Keratinocyte (primary cell): ENCODE measurements at places on chromosomes 3 and 15.

- no peak for DNase-seq
Measured at GRCh38 chr3:70256566-70256965, 55.9 kb downstream of the MDFIC2 start.

GRCh38 chr15:65130941-65131340 is 2.7 kb downstream of the PDCD7 start:
- no peak for DNase-seq

DNA sequence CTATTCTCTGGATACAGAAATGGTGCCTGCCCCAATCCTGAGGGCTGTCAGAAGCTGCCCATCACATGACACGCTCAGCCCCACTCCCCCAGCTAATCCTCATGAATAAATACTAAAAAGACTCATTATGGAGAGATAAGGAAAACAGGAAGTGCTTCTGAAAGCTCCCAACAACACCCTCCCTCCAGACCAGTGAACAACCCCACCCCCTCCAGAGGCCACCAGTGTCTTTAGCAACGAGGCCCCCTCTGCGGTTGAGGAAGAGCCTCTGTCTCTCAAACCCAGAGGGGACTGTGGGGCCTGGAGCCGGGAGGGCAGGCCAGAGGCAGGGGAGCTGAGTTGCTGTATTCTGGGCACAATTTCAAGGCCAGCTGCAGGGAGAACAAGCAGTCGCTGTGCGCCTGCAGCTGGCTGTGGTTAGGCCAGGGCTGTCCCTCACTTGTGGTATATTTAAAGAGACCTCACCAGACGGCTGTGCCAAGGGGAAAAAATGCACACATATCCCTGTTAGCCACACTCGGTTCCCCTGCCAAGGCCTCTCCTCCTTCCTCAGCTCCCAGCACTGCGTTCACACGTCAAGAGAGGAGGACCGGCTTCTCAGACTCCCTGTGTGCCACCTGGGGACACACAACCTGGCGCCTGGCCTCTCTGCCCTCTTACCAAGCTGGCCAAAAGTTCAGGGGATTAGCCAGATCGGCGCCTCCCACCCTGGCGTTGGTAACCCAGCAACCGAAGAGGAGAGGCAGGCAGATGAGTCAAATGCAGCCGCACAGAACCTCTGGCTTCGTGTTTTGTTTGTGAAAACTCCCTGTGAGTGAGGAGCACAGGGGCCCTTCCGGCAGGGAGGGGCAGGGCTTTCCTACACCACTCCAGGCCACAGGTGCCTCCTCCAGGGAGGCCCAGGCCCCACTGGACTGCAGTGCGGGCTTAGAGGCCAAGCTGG is 101.2 kb upstream of the ETV5 start:
- no peak for DNase-seq

DNA sequence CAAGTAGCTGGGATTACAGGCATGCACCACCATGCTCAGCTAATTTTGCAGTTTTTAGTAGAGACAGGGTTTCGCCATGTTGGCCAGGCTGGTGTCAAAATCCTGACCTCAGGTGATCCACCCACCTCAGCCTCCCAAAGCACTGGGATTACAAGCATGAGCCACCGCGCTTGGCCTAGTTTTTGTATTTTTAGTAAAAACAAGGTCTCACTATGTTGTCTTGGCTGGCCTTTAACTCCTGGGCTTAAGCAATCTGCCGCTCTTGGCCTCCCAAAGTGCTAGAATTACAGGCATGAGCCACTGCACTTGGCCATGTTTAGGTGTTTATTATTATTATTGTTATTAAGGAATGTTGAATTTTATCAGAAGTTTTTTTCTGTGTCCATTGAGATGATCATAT is 14.7 kb downstream of the IL16 start:
- DNase-seq, result no peak

DNA sequence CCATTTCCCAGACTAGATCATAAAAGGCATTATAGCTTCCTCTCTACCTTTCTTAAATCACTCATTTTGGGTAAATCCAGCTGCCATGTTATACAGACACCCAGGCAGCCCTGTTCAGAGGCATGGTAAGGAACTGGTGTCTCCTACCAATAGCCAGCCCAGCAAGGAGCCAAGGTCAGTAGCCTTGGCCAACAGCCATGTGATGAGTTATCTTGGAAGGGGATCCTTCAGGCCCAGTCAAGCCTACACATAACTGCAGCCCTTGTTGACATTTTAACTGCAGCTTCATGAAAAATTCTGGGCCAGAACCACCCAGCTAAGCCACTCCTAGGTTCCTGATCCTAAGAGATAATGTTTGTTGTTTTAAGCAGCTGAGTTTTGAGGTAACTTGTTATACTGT is 29.0 kb upstream of the ZMAT3 start:
- DNase-seq, result no peak

DNA sequence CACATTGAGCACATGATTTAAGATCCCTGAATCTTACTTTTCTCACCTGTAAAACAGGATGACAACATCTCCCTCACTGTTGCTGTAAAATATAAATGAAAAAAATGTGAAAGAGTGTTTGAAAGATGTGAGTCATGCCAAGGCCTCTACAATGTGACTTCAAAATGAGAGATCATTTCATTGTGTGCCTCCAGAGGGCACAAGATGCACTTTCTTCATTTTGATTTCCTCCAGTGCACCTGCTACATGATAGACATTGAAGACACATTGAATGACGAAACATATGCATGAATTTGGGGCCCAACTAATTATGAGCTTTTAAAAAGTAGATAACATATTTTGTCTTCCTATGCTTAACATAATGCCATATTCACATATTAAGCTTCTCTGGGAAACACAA is 170.3 kb downstream of the MOBP start:
- peak; percentile 32 for DNase-seq

DNA sequence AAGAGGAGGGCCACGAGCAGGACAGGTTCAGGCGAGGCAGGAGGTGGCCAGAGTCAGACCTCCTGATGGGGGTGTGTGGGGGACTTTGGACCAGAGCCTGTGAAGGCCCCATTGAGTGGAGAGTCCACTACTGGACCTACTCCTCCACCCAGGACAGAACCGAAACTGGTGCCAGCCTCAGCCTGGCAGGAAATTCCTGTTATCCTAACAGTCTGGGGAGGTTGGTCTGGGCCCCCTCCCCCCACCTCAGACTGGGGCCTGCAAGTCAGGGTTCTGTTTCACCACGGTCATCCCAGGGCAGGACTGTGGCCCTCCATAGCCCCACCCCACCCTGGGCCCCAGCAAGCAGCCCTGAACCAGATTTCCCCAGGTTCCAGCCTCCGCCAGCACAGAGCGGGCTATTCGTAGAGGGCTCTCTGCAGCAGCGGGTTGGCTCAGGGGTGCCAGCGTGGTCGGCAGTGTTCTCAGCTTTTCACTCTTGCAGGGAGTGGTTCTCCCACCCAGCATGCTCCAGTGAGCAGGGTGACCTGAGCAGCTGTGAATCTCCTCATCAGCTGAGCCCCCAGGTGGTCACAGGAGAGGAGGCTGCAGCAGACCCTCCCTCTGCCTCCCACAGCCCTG is 217.3 kb downstream of the TBC1D2B start:
- DNase-seq, result no peak

GRCh38 chr3:1442271-1442670 is 349.4 kb downstream of the CNTN6 start:
- no peak for DNase-seq

DNA sequence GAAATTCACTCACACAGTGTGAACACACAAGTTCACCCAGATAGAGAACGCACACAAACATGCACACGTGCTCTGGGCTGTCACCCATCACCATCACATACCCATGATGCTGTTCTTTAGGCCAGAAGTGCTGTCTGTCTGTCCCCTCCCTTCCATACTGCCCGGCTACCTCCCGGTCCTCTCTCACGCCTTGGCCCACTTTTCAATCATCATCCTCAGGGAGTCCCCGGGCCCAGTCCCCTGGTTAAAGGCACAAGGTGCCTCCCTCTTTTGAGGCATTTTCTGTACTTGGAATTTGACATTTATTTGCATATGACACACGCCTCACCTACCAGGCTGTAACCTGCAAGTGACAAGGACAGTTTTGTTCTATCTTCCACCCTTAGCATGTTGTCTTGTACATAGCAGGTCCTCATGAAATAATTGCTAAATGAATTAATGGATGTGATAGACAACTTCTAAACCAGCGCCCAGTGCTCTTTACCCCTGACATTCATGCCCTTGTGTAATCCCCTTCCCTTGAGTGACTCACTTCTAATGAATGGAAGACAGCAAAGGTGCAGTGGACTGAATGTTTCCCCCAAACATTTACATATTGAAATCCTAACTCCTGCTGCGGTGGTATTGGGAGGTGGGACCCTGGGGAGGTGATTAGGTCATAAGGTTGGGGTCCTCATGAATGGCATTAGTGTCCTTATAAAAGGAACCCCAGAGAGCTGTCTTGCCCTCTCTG is 73.9 kb upstream of the ADPGK start:
- no peak for DNase-seq

DNA sequence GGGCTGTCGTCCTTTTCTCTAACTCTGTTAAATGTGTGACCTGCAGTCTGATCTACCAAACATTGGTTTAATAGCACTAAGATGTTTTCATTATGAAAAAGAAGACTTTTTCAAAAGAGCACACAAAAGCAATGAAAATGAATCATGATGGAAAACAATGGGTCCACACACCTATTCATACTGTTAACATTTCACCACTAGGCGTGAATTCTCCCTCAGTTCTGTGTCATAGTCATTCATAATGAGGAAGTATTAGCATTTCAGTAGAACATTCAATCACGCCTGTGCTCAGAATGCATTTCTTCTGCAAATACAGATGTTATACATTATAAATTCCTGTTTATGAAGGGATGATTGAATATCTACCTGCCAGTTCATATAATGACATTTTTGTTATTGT is 35.9 kb downstream of the EIF4E3 start:
- DNase-seq, result no peak

- DNase-seq, result no peak
Measured at GRCh38 chr3:81770710-81771109, 9.3 kb upstream of the GBE1 start.

DNA sequence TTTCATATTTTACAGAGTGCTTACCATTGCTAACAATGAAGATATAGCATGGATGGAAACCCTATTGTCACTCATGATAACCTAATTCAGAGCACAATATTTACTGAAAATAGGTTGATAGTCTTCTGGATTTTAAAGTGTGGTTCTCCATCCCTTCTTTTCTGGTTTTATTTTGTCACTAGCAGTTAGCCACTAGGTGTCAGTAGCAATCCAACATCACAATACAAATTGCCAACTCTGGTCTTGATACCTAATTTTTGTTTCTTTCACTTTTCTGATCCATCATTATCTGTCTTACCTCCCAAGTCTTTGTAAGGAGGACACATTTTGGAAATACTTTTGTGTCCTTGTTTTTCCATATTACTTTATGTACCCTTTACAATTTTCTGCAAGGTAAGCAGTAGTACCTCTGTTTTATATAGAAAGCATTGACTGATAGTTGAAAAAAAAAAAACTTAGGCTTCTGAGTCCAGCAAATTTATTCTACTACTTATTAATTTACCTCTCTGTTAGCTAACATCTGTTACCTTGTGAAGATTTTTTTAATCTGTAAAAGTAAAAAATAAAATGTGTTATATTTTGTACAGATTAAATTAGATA is 28.3 kb upstream of the CRYBG3 start:
- DNase-seq, result no peak

DNA sequence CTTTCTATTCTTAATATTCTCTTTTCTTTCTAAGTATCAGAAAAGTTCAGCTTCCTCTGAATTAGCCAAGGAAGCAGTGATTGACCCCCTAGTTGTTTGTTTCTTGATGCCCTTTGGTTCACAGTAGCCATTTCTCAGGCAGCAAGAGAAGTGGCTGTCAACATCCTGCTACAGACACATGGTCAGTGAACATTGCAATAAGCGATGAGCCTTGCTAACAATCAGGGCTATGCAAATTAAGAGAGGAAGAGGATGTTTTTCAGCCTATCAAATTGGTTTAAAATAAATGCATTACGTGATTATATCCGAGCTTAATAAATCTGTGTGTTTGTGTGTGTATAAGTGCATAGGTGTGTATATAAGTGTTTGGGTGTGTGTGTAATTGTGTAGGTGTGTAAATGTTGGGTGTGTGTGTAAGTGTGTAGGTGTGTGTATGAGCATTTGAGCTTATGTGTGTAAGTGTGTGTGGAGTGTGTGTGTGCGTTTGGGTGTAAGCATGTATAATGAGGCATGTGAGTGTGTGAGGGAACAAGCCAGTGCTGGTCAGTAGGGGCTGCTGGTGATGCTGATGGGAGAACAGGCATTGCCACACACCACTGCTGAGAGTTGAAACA is 78.1 kb upstream of the XCR1 start:
- DNase-seq, result no peak

DNA sequence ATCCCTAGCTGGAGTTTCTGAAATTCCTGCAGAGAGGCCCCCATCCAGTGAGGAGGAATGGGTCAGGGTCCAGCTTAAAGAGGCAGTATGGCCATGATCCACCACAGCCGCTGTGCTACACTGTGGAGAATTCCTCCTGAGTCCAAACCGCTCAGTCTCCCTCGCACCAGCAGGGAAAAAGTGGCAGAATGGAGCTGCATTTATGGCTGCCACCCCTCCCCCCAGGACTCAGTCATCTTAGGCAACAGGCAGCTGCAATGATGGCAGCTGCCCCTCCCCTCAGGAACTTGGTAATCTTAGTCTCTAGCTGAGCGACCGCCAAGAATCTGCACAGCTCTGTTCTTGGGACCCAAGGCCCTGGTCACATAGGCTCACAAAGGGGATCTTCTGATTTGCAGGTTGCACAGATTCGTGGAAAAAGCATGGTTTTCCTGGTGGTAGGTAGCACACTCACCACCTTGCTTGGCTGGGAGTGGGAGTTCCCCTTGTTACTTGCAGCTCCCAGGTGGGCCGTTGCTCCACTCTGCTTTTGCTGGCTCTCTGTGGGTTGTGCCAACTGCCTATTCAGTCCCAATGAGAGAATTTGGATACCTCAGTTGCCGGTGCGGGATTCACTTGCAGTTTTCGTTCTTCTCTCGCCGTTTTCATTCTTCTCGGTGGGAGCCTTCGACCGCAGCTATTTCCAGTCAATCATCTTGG is 204.1 kb downstream of the STXBP5L start:
- no peak for DNase-seq

DNA sequence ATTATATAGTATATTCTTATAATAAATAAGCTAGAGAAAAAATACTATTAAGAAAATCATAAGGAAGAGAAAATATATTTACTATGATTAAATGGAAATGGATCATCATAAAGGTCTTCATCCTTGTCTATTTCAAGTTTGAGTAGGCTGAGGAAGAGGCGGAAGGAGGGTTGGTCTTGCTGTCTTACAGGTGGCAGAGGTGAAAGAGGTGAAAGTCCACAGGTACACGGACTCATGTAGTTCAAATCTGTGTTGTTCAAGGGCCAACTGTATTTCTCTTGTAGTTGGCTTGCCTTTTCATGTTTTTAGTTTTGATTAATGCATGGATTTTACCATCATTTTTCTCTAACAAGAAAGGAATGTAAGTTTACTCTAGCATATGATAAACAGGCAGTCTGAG is 41.7 kb downstream of the PDCD6IP start:
- no peak for DNase-seq

DNA sequence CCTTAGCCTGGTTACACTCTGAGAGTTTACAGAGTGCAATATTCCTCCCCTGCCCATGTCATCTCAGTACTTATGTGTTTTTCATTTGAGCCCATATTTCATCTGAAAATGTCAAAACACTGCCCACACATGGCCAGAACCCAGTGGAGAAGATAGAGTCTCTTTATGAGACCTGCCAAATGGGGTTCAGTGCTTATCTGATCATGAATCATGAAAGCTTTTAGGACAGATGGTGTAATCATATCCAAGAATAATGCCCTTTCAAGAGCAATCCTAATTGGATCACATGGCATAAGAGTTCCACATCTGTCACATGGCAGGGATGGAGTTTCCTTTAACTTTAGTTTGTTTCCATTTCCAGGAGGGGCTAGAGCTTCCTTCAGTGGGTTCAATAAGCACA is 77.2 kb upstream of the AGBL1 start:
- no peak for DNase-seq
